ENCODE measurements at places on chromosomes 4 and X.

DNA sequence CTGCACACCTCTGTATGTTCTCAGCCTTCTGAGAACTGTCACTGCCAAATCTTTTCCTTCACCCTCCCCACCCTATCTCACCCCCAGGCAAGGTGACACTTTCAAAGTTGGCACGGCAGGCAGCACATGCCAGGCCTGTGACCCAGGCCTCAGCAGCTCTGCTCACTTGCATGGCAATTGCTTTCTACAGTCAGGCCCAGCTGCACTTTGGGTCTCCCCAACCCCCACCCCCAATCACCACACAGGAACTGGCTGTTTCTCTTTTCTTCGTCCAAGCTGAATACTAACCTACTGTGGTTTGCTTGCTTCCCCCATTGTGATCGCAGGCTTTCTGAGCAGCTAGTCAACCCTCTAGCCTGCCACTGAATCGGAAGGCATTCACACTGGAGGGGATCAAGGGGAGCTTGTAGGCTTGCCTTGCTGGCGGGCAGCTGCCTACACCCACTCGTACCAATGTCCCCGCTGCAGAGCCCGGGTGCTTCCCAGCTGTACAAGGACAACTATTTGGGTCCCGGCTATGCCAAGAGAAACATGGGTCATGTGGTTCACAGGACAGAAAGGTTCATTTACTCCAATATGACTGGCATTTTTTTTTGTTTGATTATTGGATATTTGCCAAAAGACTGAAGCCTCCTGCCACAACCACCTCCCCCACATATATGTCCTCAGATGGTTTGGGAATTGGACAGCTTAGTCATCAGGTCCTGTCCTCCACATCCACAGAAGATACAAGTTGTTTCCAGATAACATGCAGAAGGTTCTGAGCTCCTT lies 28.1 kb downstream of the SLC25A43 start:
- peak; percentile 3 for DNase-seq

DNA sequence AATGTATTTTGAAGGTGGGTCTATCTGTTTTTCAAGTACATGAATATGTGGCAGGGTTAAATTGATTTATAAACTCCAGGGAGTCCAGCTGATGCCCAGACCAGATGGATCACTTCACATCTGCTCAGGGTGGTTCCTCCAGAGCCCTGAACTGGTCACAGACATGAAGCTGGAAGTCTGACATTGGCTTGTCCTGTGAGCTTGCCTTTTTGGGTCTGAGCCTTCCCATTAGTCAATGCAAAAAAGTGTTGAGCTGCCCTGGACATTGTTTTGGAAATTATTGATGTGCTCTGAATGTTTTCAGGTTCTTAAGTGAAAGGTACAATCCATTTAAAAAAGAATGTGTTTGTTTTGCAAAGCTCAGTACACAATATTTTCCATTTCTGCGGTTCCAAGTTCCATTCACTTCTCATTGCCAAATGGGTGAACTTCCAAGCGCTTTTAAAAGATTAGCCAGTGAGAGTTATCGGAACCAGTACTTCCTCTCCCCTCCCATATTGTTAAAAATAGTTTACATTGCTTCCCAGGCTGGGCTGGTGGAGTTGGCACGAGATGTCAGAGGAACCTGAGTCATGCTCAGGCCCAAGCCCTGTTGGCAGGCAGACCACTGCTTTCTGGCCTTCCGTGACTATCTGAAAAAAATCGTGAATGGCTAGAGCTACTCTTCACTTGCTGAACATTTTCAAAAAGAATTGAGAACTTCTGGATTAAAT lies 52.1 kb downstream of the PDGFRA start:
- DNase-seq, result no peak

GRCh38 chr4:40269133-40269532 lies 66.0 kb upstream of the CHRNA9 start:
- DNase-seq, result no peak

DNA sequence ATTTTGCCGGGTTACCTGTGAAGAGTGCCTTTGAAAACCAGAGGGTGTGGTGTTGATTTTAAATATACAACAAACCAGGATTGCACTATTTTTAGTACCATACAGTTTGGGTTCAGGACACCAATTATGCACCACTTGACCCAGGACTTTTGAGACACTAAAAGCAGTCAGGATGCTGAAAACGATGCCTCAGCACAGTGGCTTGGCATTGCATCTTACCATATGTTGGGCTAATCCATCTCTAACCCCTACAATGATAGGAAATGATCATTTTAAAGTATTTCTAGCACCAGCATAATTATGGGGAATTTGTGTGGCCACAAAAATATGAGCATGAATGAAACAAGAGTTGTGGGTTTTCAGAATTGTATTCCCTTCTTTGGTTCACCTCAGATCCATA lies 4.1 kb downstream of the IBSP start:
- DNase-seq, result no peak

GRCh38 chrX:118025226-118025625 lies 91.4 kb downstream of the KLHL13 start:
- no peak for DNase-seq

DNA sequence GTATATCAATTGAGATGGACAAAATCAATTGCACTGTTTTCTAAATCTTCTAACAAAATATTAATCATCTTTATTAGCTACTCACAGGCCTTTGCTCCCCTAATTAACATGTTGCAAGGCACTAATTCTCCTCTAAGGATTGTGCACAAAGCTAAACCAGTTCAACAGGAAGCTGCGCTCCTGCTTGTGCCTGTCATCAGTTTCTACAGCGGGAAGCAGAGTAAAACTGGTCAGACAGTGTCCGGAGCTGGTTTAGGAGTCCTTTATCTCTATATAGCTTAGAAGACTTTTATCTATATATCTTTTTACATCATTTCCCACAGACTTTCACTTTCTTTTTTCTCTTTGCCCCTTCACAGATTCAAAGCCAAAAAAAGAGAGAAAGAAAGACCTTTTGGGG lies 79.1 kb downstream of the ELOVL6 start:
- no peak for DNase-seq

DNA sequence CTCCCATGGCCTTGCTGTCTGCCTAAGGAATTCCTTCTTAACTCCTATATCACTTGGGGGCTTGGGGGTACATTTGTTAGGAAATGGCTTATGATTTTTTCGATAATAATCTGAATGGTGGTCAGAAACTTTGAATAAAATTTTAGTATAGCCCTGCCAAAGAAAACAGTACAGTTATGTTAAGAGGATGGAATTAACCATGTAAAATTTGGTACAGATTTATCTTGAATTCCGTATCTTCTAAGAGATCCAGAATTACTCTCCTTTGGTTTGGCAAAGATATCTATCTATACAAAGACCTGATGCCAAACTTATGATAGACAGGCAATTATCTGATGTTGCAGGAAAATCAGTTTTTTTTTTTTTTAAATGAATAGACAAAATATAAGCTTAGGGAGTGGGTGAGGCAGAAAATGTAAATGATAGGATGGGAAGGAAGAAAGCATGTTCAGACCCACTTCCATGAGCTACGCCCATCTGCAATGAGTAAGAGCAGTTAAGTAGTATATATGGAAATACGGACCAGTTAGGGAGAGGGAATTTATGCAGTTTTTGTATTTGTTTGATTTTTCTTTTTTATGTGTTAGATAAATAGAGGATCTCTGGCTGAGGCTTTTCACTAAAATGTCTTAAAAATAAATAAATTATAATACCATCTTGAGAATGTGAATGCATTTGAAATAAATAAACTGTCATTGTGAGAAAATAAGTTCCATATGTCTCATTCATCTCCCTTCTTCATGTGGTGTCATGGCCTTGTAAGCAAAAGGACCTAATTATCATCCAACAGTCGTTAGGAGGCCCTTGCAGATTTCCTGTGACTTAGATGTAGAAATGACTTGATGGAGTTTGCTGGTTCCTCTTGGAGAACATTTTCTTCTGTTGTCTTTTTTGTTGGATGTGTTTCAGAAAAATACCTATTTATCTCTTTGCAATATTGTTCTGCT lies 389.6 kb downstream of the ARHGAP24 start:
- no peak for DNase-seq

GRCh38 chrX:65932173-65933084 lies 107.5 kb downstream of the VSIG4 start:
- DNase-seq, result no peak

DNA sequence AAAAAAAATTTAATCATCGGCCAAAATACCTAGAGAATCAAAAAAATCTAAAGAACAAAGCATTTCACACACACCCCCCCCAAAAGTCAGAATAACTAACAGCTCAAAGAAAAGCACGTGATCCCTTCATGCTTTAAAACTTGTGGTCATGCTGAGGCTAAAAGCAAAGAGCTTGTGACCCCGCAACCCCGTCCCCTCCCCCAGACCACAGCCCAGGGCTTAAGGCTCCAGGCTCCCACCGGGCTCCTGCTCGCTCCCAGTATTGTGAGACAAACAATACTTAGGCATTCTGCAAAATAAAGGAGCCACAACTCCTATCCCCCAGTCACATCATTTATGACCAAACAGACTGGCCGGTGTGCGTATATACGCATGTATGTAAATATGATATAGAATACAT lies 62.1 kb upstream of the CCDC160 start:
- DNase-seq, result no peak

- no peak for DNase-seq
These were observed 349.8 kb downstream of the PPARGC1A start for GRCh38 chr4:23539969-23540569.

DNA sequence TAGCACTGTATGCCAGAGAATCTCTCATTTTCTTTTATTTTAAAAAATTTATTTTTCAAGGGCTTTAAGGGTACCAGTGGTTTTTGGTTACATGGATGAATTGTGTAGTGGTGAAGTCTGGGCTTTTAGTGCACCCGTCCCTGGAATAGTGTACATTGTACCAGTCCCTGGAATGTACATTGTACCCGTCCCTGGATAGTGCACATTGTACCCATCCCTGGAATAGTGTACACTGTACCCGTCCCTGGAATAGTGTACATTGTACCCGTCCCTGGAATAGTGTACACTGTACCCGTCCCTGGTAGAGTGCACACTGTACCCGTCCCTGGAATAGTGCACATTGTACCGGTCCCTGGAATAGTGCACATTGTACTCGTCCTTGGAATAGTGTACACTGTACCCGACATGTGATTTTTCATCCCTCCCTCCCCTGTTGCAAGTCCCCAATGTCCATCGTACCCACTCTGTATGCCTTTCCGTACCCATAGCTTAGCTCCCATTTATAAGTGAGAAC lies 56.1 kb upstream of the HELT start:
- no peak for DNase-seq

- no peak for DNase-seq
These were observed 469.8 kb upstream of the CPEB2 start for GRCh38 chr4:14532436-14532835.

- DNase-seq, result no peak
These were observed 34.4 kb upstream of the COX18 start for GRCh38 chr4:73103799-73104503.

DNA sequence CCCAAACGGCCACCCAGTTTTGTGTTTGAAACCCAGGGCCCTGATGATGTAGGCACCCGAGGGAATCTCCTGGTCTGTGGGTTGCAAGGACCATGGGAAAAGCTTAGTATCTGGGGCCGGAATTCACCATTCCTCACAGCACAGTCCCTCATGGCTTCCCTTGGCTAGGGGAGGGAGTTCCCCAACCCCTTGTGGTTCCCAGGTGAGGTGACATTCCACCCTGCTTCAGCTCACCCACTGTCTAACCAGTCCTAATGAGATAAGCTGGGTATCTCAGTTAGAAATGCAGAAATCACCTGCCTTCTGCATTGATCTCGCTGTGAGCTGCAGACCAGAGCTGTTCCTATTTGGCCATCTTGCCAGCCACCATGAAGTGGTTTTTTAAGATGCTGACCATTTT lies 84.0 kb downstream of the PRKG2 start:
- DNase-seq, result no peak

DNA sequence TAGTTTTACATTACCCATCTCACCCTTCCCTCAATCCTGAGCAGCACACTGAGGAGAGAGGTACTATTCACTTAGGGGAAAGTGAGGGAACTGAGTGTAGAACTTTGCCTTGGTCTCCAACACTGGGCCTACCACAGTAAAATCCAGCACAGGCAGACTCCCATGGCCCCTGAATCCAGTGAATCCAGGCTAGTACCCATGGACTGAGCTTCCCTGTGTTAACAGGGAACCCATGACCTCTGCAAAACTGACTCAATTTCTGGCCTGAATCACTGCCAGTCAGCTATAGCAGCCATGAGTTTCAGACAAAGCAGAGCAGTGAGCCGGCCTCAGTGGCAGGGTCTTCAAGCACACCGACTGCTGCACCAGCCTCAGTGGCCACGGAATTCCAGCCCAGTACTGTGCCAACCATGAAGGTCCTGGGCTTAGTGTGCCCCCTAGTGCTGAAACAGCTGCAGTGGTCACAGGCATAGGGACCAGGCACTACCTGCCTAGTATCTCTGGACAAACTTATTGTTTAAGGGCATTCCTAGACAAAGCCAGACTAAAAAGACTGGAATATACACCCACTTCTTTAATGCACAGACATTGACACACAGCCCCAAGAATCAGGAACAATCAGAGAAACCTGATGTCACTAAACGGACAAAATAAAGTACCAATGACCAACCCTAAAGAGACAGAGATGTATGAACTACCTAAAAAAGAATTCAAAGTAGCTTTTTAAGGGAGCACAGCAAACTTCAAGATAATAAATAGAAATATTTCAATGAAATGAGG lies 127.4 kb upstream of the RPL34 start:
- DNase-seq, result no peak

GRCh38 chr4:168394556-168394955 lies 76.0 kb upstream of the DDX60 start:
- DNase-seq, result no peak

DNA sequence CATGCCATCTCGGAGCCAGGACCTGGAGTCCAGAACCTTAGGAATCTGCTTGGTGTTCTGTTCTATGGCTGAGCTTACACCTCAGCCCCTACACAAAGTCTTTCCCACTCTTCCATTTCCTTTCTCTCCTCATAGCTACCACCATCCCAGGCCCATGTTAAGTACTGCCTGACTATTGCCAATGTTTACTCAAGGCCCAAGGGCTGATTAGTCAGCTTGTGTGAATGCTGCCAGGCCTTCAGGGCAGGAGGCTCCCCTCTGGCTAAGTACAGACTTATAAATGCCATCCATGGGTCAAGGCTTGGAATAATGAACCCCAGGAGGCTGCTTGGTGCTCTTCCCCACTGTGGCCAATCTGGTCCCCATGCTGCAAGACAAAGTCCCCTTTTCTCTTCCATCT lies 411.6 kb upstream of the MAGEB18 start:
- DNase-seq, result no peak

- no peak for DNase-seq
These were observed 19.1 kb downstream of the PIR start for GRCh38 chrX:15474028-15474427.

- DNase-seq, result no peak
These were observed 387.7 kb downstream of the FAT4 start for GRCh38 chr4:125702406-125702805.

DNA sequence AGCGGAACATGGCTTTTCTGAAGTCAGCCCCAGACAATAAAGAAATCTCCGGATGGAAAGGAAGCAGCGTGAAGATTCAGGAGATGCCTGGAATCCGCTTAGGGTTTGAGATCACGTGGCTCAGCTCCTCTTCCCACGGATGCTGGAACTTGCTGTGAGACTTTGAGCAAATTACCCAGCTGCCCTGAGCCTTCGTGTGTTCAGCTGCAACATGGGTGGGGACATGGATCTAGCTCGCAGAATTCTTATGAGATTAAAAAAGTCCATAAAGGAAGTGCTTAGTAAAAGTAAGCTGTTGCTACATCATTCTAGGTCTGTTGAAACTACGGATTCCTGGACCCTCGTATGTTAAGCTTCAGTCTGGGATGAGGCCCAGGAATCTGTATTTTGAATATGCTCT lies 55.7 kb upstream of the STIM2 start:
- no peak for DNase-seq

Data from posterior cingulate gyrus (tissue), 11 donors.